Osteoblast (primary cell): ENCODE measurements at places on chromosomes 3 and 15. TPM values are rescaled to one million over a fixed set of nuclear protein-coding genes. Genes with fewer than 3 reads are reported as not detected.

DNA sequence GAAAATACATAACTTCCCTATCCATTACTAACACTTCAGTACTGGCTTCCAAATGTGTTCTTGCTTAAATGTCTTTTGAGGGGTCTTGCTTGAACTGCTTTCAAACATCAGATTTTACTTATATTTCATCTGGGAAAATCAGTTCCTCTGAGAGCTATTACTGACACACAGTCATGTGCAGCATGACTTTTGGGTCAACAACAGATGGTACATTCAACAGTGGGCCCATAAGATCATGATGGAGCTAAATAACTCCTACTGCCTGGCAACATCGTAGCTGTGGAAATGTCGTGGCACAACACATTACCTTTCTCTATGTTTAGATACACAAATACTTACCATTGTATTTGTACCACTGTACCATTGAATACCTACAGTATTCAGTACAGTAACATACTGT lies 43.8 kb downstream of the WWTR1 start:
- H3K27me3 ChIP-seq: no peaks in the 10 kb centered on the region
- H3K4me3 ChIP-seq: no peak overlapping the region
- no peak overlapping the region for H3K27ac ChIP-seq
- H3K36me3 ChIP-seq: peaks cover 3% of the 10 kb centered on the region

GRCh38 chr3:156379327-156379726 lies 175.6 kb downstream of the SSR3 start:
- DNase-seq: no peak
- H3K27ac ChIP-seq: no peak overlapping the region
- no peaks in the 10 kb centered on the region for H3K4me1 ChIP-seq
- H3K4me3 ChIP-seq: no peak overlapping the region

- H3K36me3 ChIP-seq: no peaks in the 10 kb centered on the region
- H3K4me3 ChIP-seq: no peak overlapping the region
- no peak for DNase-seq
These were observed 50.5 kb downstream of the UBE2E1 start for GRCh38 chr3:23856286-23856685.

DNA sequence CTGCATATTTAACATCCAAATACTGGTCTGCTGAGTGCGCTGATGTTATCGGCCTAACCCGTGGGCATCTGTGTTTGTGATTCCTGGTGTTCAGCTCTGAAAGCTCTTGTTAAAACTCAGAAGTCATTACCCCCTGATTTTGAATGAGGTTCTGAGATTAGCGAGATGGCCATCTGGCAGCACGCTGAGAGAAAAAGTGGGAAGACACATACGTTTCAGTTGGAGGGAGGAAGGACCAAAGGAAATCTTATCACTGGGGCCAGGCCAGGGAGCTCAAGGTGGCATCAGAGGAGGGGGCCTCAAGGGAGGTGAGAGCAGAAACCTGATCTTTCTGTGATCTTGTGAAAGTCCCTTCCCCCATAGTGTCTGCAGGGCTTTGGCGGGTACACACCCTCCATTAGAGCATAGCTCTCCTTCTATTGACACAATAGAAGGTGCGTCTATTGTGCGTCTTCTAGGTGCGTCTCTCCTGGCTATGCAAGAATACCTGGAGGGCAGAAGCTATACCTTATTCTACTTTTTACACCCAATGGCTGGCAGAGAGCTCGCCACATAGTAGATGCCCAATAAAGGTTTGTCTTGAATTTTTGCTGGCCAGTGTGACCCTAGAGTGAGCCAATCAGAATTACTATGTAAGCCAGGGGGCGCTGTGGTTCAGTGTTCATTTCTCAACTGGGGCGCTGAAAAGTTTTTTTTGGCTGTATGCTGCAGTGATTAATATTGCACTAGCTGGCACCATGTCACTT lies 182.4 kb downstream of the SHQ1 start:
- H3K4me3 ChIP-seq: no peak overlapping the region
- no peak overlapping the region for H3K27ac ChIP-seq
- no peak for DNase-seq
- peaks cover 26% of the 10 kb centered on the region for H3K4me1 ChIP-seq
- H3K27me3 ChIP-seq: peaks cover 19% of the 10 kb centered on the region

DNA sequence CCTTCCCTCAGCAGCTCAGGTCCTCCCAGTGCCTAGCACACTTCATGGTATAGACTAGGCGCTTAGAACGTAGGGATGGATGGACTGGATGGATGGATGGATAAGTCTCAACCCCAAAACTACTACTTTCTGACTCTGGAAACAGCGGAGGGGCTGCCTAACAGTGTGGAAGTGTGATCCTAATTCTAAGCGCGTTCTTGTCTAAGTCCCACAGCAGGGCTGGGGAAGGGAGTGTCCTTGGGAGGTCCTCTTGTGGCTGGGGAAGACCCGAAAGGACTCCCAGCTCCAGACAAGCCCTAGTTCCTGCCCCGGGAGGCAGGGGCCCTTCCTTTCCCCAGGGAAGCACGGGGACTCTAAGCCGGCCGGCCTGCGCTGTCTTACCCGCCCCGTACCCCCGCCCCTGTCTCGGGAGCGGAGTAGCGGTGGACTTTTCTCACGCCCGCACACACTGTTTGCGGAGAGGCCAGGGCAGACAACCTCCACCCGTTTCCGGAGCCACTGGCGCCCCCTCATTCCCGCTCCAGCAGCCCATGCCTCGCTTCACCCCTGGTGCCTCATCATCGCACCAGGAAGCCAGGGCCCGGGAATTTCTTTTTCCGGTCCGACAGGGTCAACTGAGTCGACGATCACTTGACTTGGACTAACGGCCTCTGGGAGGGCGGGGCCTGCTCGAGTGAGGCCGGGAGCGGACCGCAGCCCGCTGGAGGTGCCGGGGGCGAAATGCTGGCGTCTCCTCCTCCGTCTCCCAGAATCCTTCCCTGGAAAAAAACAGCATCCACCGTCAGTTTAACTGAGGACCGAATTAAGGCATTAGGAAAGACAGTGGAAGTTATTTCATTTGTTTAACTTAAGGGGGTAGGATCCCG lies 133.3 kb downstream of the TBC1D2B start:
- peak; percentile 95 for DNase-seq
- H3K27me3 ChIP-seq: no peaks in the 10 kb centered on the region
- H3K27ac ChIP-seq: no peak overlapping the region
- H3K4me1 ChIP-seq: peaks cover 7% of the 10 kb centered on the region
- peak overlapping the region; percentile 70 for H3K4me3 ChIP-seq

DNA sequence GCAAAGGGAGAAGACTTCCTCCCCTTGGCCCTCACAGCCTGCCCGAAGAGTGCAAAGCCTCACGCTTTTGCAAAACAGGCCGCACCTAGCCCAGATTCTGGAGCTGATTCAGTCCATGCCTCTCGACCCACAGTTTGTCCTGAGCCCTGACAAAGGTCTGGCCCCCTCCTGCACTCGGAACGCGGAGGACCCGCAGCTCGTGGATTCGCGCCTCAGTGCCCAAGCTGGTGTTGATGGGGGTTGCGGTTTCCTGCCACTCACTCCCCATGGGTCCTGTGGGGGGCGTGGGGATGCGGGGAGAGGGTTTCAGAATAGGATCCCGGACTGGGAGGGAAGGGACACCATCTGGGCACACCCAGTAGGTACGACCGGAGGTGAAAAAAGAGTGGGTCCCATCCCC lies 594 bp upstream of the CRABP1 start:
- no peak overlapping the region for H3K27ac ChIP-seq
- H3K4me1 ChIP-seq: no peaks in the 10 kb centered on the region
- H3K4me3 ChIP-seq: no peak overlapping the region

- no peak overlapping the region for H3K27ac ChIP-seq
- no peak for DNase-seq
- H3K4me3 ChIP-seq: no peak overlapping the region
These were observed 73.6 kb downstream of the APBA2 start for GRCh38 chr15:28959326-28959725.

The CTXN2 gene
- total RNA-seq: not detected in 2 replicates

- no peak overlapping the region for H3K27ac ChIP-seq
- H3K36me3 ChIP-seq: no peaks in the 10 kb centered on the region
- H3K4me3 ChIP-seq: peak overlapping the region; percentile 9
- H3K4me1 ChIP-seq: peaks cover 21% of the 10 kb centered on the region
These were observed 2.0 kb downstream of the SRGAP3 start for GRCh38 chr3:9247361-9247940.

GRCh38 chr3:192818126-192818525 lies 90.8 kb upstream of the FGF12 start:
- no peak for DNase-seq
- peak overlapping the region; percentile 42 for H3K27ac ChIP-seq
- no peak overlapping the region for H3K4me3 ChIP-seq
- H3K36me3 ChIP-seq: no peaks in the 10 kb centered on the region
- no peaks in the 10 kb centered on the region for H3K27me3 ChIP-seq

DNA sequence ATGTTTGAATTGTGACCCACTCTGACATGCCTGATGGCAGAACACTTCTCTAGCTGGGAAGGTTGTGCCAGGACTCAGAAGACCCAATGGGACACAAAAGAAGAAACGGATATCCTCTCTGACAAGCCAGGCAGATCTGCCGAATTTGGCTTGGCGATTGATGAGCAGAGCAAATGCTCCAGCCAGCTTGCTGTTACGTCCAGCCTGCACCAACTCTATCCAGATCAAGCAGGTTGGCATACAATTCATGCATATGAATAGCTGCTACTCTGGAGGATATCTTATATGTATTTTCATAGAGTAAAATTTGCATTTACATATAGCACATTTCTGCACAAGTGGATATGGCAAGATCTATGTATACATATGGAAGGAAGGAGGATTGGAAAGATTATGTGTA lies 102.8 kb downstream of the PEX5L start:
- no peaks in the 10 kb centered on the region for H3K4me1 ChIP-seq
- no peak overlapping the region for H3K27ac ChIP-seq
- no peaks in the 10 kb centered on the region for H3K36me3 ChIP-seq
- H3K4me3 ChIP-seq: no peak overlapping the region

DNA sequence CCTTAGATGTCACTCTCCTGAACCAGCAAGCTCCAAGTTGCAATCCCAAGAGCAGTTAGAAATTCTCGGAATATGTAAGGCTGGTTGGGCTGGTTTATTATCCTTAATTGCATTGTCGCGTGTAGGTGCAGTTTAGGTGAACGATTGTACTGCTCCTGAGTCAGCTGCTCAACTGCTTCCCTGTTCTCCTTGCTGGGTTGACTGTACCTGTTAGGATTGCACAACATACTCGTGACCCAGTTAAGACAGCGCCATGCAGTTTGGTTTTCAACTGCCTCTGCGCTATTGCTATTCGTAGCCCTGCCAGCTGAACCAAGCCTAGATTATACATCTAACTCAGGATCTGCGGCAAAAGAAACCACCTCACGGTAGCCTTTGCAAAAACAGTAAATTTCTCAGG lies 41.0 kb downstream of the BCL2L10 start:
- no peaks in the 10 kb centered on the region for H3K36me3 ChIP-seq
- no peaks in the 10 kb centered on the region for H3K27me3 ChIP-seq
- DNase-seq: no peak

The CCDC50 gene
- 74.8 and 78.2 TPM in 2 replicates for total RNA-seq

- peaks cover 11% of the 10 kb centered on the region for H3K4me1 ChIP-seq
- no peaks in the 10 kb centered on the region for H3K27me3 ChIP-seq
- H3K36me3 ChIP-seq: peaks cover 18% of the 10 kb centered on the region
- H3K27ac ChIP-seq: peak overlapping the region; percentile 77
These were observed 766 bp upstream of the EMC4 start for GRCh38 chr15:34223904-34224596.

DNA sequence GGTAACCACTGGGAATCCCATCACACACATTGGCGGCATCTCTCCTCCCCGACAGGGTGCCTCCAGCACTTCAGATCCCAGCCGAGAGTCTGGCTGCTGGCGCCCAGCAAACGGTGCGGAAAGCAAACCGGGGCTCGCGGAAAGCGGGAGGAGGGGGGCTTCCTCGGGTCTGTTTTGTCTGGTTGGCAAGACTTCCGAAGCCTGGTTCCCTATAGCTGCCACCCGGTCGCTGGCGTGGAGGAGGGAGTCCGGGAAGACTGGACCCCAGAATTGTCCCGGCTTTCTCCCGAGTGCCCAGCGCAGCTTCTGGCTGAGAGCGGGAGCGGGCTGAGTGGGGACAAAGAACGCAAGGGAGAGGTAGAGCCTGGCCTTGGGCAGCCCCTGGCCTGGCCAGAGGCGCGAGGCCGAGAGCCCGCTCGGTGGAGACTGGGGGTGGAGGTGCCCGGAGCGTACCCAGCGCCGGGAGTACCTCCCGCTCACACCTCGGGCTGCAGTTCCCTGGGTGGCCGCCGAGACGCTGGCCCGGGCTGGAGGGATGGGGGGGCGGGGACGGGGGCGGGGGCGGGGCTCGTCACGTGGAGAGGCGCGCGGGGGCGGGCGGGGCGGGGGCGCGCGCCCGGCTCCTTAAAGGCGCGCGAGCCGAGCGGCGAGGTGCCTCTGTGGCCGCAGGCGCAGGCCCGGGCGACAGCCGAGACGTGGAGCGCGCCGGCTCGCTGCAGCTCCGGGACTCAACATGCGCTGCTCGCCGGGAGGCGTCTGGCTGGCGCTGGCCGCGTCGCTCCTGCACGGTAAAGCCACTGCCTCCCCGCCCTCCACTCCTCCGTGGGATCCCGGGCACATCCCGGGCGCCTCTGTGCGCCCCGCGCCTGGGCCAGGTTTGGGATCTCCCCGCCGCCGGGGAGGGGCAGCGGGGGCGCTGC lies at the start of gene CHRNA7:
Gene CHRNA7, plus strand, starts transcription at position 654 of the 920 bp plus-strand sequence. Its CDS starts 80 bp downstream, at position 734.
- H3K36me3 ChIP-seq: no peaks in the 10 kb centered on the region
- no peaks in the 10 kb centered on the region for H3K4me1 ChIP-seq
- DNase-seq: peak; percentile 83

DNA sequence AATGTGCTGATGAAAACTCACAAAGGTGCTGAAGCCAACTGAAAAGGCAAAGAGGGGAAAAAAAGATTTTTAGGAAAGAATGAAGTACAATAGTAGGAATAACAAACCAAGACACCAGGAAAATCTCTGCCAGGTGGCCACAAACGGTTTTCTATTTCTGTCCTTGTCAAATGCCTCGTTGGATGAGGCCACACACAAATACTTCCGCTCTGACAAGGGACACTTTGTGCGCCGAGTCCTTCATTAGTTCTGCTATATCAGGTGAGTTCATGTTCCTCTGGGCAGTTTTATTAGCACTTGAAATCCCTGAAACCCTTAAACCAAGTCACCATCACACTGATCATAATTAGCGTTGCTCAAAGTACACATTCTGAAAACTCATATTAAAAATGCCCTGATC lies 373.1 kb downstream of the VPS13C start:
- H3K27me3 ChIP-seq: no peaks in the 10 kb centered on the region
- no peak overlapping the region for H3K4me3 ChIP-seq
- H3K36me3 ChIP-seq: no peaks in the 10 kb centered on the region
- H3K27ac ChIP-seq: no peak overlapping the region
- H3K4me1 ChIP-seq: no peaks in the 10 kb centered on the region
- DNase-seq: no peak

GRCh38 chr3:135034891-135035440 lies 239.9 kb downstream of the EPHB1 start:
- no peaks in the 10 kb centered on the region for H3K36me3 ChIP-seq
- H3K4me3 ChIP-seq: no peak overlapping the region

GRCh38 chr15:92971713-92972112 lies 71.6 kb downstream of the CHD2 start:
- no peak overlapping the region for H3K4me3 ChIP-seq
- no peaks in the 10 kb centered on the region for H3K27me3 ChIP-seq
- peaks cover 2% of the 10 kb centered on the region for H3K4me1 ChIP-seq
- no peak for DNase-seq
- no peak overlapping the region for H3K27ac ChIP-seq
